Type B pancreatic cell (in vitro differentiated cells): ENCODE measurements at places on chromosomes 3 and 15.

DNA sequence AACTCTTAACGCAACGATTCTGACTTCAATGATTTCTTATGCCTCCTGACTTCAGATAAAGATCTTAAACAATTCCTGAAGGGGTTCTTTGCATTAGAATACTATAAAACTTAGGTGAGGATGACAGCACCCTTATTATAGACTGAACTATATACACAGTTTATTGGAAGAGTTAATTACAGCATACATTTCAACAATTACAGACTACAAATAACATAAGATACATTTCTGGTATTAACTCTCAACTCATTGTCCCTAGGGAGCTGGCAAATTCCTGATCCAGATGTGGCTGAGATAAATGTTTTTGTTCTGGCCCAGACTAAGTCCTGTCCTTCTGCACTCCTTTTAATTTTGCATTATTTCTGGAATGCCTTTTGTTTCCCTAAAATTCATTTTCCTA lies 155.5 kb upstream of the TMC3 start:
- no peak for DNase-seq

DNA sequence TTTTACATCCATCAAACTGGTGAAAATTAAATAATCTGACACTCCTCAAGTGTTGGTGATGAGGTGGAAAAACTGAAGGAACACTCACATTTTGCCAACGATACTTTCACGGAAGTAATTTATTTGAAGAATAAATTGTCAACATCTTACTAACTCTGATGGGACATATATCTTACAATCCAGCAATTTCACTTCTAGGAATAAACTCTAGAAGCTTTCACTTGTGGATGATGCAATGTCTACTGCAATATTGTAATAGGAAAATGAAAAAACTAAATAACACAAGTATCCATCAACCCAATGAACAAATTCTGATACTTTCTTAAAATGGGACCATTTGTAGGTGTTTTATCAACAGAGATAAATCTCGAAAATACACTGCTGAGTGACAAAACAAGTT lies 16.2 kb upstream of the LIPC start:
- no peak for DNase-seq

DNA sequence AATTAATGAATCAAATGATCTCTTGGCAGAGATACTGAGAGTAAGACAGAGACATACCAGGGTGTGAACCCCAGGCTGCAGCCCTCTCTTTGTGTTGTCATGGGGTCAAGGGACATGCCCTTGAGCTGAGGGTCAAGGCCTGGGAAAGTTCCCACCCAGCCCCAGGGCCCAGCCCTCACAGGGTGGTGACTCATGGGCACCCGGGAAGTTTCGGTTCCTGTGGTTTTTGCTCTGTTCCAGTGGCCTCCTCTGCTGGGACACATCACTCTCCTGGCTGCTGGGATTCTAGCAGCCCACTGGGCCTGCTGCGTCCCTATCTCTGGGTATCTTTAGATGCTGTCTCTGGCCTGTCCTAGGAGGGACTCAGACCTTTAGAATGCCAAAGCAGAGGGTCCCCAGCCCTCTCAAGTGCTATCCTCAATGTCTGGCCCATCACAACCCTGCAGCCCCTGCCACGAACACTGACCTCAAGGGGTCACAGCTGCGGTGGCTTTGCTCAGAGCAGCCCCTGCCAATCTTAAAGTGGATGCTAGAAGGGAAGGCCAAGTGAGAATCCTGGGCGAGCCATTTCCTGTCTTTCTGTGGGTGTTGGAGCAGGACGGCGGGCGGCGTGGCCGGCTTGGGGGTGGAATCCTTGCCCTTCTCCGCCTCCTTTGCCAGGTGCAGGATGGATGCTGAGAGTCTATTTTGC lies 148.4 kb upstream of the TLE3 start:
- no peak for DNase-seq

GRCh38 chr3:172538368-172539151 lies 15.3 kb upstream of the TNFSF10 start:
- no peak for DNase-seq

DNA sequence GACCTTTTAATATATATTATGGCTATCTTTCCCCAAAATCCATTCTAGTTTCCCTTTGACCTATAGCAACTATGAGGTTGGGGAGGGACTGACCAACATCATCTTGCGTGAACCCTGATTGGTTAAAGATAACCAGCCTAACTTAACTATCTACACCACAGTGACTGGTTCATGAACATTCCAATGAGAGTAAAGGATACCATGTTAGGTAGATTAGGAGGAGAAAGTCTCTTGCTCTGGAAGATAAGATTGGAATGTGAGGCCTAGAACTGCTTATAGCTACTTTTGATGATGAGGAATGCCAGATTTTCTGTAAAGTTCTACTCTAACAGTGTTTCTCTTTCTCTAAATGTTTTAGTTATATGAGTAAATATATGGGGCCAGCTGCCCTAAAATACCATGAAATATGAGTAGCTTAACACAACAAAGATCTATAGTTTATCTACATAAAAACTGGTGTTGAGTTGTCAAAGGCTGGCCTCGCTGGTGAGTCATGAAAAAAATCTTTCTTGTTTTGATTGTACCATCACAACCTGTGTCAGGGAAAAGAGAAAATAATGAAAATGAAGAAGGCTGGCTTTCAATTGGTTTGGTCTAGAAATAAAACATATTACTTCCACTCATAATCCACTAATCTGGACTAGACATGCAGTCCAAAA lies 481.4 kb downstream of the NSUN3 start:
- no peak for DNase-seq

DNA sequence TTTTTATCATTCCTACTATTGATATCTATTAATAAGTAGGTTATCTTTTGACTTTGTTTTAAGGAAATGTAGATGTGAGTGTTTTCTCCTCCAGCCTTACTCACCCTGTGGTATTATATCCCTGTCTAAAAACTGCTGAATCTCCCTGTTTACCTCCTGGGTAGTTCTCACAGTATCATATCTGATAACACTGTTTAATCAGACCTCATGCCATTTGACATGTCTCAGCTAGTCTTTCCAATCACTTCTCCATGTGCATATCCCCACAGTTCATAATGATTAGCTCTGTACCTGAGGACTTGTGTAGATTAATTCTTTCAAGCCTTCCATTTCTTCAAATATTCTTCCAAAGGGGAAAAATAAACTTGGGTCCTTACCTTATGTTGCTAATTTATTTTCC lies 30.7 kb downstream of the DUOX2 start:
- DNase-seq, result no peak
